ENCODE measurements at places on chromosomes 11 and 22. TPM values are rescaled to one million over a fixed set of nuclear protein-coding genes. Genes with fewer than 3 reads are reported as not detected.

GRCh38 chr11:10268746-10269488 lies 25.1 kb downstream of the SBF2 start:
- no peak for DNase-seq

- peak; percentile 29 for DNase-seq
Measured at GRCh38 chr11:119694334-119694733, 34.7 kb downstream of the NECTIN1 start.

DNA sequence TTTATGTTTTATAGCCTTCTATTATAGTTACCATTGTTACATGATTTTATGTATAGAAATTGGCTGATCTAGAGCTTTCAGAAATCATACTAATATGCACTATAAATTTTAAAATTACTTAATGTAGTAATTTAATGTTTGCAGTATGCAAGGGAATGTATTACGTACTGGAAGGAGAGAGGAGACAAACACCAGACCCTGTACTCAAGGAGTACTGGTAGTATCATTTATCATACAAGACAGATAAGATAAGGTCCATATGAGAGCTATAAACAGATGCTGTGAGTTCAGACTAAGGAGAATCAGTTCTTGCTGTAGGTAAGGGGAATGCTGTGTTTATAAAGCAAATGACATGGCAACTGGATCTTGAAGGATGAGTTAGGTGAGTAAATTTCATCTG lies 765 bp downstream of the BCO2 start:
- no peak for DNase-seq

GRCh38 chr22:50085211-50085972 lies at the start of gene MLC1:
Gene MLC1, minus strand, starts transcription at chr22:50085426. Its CDS starts 524 bp downstream, at chr22:50084902.
- DNase-seq, result peak; percentile 33

GRCh38 chr11:65113839-65114238 lies 2.2 kb downstream of the TM7SF2 start:
- no peak for DNase-seq

CABP4 gene
- total RNA-seq, result 0.39 TPM

CPT1B gene
- 2.0 TPM for total RNA-seq

C11orf52 gene
- total RNA-seq, result not detected

All from H4 (cell line).